ENCODE measurements at places on chromosomes 2 and 18. TPM values are rescaled to one million over a fixed set of nuclear protein-coding genes. Genes with fewer than 3 reads are reported as not detected.

CRYBA2 gene
- total RNA-seq = not detected

DNA sequence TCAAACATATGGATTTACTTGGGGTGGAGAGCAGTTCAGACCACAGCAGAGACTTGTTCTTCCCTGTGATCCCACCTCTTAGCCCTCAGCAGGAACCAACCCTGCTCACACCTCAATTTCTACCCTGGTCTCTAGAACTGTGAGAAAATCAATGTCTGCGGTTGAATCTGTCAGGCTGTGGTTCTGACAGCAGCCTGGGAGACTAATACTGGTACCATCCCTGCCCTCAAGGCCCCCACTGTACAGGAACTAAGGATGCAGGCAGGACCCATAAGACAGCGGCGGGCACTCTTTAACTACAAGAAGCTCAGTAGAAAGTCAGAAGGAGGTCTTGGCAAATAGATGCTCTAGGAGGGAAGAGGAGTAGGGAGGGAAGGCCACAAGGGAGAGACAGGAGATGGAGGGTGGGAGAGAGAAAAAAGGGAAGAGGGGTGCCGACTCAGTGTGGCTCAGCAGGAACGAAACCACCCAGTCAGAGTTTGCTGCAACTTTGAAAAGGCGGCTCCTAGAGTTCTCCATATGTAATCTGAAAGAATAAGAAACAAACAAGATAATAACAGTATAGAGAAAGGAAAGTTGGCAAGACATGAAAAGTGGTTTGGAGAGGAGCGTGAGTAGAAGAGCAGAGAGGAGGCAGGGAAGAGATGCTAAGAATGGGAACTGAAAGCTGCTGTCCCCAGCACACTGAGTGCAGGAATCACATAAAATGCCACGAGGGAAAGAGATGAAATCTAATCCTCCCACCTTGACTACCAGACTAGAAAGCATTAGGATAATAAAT lies 323.9 kb upstream of the ID2 start:
- H3K36me3 ChIP-seq = peaks cover 6% of the 10 kb centered on the region
- no peak for DNase-seq
- H3K27ac ChIP-seq = peak overlapping the region; percentile 25
- no peak overlapping the region for H3K4me3 ChIP-seq

GRCh38 chr2:174499371-174499770 lies 12.5 kb upstream of the GPR155 start:
- H3K36me3 ChIP-seq = peaks cover 7% of the 10 kb centered on the region
- H3K4me1 ChIP-seq = peaks cover 20% of the 10 kb centered on the region
- no peaks in the 10 kb centered on the region for H3K27me3 ChIP-seq
- H3K4me3 ChIP-seq = no peak overlapping the region
- no peak for DNase-seq

DNA sequence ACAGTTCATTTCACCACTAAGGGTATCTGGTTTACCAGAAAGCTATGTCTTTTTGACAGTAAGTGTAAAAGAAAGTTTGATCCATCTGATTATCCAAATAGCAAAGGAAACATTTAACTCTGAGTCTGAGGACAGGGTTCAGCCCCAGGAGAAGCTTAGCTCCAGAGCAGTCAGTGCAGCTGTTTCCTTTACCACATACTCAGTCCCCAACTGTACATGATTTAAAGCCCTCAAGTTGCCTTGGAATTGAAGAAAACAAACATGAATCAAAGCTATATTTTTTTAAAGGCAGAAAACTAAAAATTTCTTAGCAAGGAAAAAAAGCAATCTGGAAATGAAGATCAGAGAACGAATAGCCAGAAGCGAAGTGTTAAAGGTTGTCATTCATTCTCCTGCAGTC lies 746.0 kb downstream of the METTL4 start:
- no peaks in the 10 kb centered on the region for H3K4me1 ChIP-seq
- no peaks in the 10 kb centered on the region for H3K27me3 ChIP-seq
- no peaks in the 10 kb centered on the region for H3K36me3 ChIP-seq
- DNase-seq = no peak
- H3K27ac ChIP-seq = no peak overlapping the region

GRCh38 chr2:106606652-106607051 lies 119.5 kb downstream of the CD8B2 start:
- no peak for DNase-seq
- H3K27me3 ChIP-seq = peaks cover 7% of the 10 kb centered on the region
- no peaks in the 10 kb centered on the region for H3K36me3 ChIP-seq
- H3K4me1 ChIP-seq = no peaks in the 10 kb centered on the region
- no peak overlapping the region for H3K27ac ChIP-seq
- H3K4me3 ChIP-seq = no peak overlapping the region

All from activated naive CD8-positive, alpha-beta T cell treated with anti-CD3 and anti-CD28 coated beads, Interleukin-2, amount 10 ng/mL, durations not matched to agents 7 days and 5 days (primary cell).